ENCODE measurements at places on chromosomes 7 and 10.

DNA sequence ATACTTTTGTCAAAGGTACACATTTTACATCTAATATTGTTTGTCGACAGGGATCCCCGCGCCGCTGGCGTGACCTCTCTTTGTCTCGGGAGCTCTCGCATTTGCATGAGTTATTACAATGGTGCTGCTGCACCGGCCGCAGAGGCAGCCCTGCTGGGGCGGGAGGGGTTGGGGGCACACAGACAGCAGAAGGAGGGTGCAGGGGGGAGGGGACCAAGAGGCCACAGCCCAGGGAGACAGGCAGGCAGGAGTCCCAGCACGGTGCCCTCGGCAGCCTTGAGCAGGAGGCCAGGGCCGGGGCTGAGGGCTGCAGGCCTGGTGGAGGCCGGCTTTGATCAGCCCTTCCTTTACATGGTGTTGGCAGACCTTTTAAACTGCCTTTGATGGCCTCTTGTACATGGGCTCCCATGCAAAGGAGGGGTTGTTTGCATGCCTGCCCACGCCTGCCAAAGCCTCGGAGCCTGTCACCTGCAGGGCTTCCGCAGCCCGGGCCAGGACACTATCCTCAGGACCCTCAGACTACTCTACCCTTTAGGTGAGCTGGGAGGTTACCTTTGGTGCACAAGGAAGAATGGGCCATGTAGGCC is 95.5 kb downstream of the EBF3 start:
- DNase-seq = no peak

DNA sequence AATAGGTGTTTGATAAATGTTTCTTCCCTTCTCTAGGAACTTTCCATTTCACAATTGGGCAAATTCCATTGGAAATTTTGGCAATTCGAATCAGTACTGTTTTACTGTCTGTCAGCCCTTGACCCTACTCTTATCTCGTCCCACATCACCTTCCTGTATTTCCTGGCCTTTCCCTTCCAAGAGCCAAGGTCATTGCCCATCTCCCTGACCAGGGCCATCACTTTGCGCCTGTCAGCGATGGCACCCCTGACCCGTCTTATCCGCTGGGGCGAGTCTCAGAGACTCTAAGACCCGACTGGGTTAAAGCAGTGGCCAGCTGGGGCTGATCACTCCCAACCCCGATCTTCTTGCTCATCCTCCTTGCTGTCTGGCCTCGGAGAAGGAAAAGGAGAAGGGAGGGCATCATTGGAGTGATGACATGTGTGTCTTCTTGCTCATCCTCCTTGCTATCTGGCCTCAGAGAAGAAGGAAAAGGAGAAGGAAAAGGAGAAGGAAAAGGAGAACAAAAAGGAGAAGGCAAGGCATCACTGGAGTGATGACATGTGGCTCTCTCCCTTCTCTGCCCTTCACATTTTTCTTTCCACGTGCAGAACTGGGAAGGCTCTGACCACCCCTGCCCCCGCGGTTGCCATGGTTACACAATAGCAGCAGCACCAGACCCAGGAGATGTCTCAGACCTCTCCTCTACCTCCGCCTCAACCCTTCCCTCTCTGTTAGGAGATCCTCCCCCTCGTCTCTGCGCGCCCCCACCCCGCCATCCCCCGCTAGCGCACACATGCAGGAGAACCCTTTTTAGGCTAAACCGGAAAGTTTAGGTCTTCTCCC is 2.0 kb downstream of the SEMA3D start:
- no peak for DNase-seq

GRCh38 chr7:8109196-8110022 is 140.8 kb downstream of the GLCCI1 start:
- DNase-seq = no peak

GRCh38 chr7:137987968-137988367 is 13.9 kb downstream of the CREB3L2 start:
- DNase-seq = no peak

- DNase-seq = no peak
These were observed 44.6 kb downstream of the SLIT1 start for GRCh38 chr10:97140902-97141745.

DNA sequence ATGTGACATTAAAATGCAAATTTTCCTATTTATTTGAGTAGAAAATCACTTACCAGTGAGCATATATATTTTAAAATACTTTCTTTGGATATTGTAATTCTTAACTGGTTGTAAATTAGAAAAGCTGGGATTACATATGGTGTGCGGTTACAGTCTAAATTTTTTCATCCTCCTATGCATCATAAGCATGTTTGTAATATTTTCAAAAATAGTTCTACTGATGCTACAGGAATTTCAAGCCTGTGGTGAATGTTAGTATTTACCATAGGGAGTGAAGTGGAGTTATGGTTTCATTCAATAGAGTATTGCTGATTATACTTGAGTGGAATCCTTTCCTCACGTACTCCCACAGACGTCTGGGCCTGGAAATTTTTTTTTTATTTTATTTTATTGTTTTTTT is 34.6 kb upstream of the ST7 start:
- DNase-seq = no peak

DNA sequence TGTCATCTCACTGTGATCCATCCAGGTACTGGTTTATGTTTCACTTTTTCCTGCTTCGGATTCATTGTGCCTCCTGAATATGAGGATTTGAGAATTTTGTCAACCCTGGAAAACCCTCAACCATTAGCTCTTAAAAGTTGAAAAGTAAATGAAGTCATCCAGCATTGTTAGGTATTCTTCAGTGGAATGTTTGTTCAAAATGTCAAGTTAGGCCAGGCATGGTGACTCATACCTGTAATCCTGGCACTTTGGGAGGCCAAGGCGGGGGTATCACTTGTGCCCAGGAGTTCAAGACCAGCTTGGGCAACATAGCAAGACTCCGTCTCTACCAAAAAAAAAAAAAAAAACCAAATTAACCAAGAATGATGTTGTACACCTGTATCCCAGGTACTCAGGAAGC is 222.1 kb downstream of the NSUN6 start:
- DNase-seq = no peak

- no peak for DNase-seq
These were observed 94.4 kb downstream of the TAX1BP1 start for GRCh38 chr7:27834179-27834921.

DNA sequence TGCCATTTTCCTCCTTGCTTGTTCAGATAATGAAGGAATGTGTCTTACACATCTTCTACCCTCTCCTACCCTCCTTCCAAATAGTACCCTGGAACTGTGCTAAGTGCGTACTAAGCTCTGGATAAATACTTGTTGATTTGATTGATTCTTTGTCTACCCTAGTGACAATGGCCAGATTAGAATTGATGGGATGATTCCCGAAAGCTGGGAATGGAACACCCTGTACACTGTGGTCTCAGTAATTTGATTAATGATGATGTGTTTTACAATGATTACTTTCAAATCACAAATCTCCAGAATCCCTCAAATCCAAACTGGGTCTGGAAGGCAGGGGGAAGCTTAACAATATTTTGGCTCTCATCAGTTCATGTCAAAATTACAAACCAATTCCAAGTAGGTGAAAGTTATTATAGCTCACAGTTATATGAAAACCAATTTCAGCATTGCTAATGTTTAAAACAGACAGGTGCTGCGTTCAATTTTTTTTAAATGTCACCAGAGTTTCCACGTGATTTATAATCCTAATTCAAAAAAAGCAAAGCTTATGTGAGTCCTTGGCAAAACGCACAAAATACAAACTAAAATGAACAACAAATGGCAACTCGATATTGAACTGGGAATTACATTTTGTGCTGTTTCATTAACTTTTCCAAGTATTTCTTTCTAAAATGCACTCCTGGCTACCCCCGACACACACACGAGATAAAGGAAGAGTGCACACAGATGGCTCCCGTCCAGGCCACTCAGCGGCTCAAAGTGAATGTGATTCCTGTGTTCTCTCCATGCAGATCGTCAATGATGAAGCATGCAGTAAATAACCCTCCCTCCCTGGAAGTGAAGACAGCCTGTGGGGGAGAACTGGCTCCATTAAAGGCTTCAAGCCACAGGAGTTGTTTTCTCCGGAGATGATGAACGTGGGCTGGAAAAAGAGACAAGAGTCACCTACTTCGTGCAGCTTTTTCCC is 21.7 kb upstream of the ADRB1 start:
- no peak for DNase-seq

DNA sequence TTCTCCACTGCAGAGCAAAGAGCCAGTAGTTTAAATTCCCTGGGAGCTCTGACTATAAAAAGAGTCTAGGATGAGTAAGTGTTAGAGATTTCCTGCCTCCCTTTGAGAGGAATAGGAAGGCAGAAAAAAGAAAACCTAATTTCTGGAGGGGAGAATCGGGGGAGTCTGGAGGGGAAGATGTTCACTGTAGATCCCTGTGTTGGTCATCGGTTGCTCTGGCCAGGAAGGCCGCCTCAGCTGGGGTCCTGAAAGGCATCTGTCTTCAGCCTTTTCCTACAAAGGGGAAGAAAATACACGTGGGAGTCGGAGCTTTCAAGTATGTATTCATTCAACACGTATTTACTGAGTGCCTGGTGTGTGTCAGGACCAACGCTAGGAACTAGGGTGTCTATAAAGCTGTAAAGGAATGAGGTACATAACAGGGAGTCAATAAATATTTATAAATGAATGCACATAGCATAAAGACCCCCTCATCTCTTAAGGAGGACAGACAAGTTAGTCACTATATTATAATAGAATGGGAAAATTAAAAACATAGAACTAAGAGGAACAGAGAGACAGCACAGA is 101.1 kb downstream of the ICA1 start:
- no peak for DNase-seq

DNA sequence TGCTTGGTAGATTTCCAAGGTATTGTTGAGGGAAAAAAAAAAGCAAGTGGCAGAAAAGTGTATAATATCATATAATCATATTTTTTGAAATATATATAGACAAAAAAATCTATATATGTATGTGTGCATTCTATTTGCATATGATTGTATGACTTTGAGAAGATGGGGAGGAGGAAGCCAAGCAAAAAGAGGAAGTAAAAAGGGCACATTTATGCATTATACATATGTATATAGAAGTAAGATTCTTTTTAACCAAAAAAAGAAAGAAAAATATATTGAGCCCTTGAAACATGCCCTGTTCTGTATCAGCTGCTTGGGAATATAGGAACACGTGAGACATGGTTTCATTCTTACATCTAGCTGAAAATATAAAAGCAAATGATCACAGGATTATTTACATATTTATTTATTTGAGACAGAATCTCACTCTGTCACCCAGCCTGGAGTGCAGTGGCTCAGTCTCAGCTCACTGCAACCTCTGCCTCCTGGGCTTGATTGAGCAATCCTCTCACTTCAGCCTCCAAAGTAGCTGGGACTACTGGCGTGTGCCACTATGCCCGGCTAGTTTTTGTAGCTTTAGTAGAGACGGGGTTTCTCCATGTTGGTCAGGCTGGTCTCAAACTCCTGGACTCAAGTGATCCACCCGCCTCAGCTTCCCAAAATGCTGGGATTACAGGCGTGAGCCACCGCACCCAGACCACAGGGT is 18.0 kb upstream of the SLF2 start:
- no peak for DNase-seq

DNA sequence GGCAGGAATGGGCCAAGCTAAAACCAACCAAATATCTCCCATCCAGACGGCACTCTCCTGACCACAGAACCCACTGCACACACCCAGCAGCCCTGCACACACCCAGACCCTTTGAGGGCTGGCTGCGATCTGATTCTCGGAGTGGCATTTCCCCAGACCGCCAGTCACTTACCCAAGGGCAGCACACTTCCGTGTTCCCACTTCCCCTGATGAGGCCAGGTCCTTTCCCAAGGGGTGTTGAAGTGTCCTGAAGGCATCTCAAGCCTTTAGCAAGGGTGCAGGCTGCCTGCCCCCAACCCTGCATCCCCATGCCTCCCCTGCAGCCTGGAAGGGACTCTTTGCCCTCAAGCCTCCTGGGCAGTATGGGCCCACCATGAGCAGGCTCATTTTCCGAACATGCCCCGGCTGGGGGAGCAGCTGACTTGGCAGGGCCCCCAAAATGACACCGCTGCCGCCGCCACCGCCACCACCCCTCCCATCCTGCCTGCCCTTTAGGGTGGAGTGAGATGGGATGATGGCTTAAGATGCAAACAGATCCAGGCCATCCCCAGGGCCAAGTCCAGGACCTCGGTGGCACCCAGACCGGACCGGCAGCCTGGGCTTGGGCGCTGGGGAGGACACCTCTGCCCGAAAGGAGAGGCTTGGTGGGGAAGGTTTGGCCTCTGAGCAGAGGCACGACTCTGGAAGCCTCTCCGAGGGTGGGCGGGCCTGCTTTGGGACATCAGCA is 159.8 kb downstream of the NRF1 start:
- DNase-seq = no peak

- DNase-seq = no peak
These were observed 24.6 kb upstream of the FOXL3 start for GRCh38 chr7:265192-265997.

DNA sequence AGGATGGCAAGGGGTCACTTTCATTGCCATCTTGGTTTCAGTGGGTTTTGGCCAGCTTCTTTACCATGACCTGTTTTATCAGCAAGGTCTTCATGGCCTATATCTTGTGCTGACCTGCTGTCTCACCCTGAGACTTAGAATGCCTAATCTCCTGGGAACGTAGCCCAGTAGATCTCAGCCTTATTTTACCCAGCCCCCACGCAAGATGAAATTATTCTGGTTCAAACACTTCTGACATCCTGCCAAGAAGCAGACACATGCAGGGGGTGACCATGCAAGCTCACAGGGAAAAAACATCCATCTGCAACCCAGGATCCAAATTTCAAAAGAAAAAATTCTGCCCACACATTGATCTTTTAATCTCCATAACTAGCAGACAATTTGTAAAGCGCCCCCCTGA is 88.4 kb upstream of the EEPD1 start:
- DNase-seq = no peak

DNA sequence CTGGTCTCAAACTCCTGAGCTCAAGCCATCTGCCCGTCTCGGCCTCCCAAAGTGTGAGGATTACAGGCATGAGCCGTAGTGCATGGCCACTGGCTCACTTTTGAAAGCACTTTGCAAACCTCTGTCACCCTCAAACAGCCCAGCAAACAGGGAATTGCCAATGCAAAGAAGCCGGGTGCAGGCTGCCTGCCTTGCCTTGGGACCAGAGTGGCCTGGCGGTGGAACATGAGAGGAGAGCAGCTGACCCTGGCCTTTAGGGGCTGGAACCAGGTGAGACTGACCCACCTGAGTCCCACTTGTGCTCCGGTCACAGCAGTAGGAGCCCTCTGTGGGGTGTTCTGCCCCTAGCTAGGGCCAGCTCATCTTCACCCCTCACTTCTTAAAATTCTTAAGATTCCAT is 237.1 kb upstream of the GALNT17 start:
- no peak for DNase-seq

DNA sequence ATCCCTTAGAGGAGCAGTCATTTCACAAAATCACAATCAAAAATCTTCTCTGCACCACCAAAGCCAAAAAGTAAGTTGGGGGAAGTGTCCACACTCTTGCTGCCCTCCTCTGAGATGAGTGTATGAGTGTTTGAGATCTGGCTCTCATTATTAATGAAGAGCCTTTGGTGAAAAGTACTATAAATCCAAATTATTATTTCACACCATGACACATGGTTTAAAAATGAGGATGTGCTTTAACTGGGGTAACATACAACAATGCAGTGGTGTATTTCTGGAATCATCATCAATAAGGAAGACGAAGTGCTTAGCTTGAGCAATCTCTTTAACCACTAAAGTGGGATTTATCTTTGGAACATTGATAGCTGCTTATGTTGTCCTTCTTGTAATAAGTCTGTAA is 114.2 kb upstream of the ADAM12 start:
- DNase-seq = no peak

- DNase-seq = no peak
These were observed 145.7 kb downstream of the HGF start for GRCh38 chr7:81624021-81624592.

All from activated naive CD8-positive, alpha-beta T cell treated with anti-CD3 and anti-CD28 coated beads, Interleukin-2, amount 50 U/mL, for 24 hours (primary cell).